ENCODE measurements at places on chromosomes 11 and 22.

GRCh38 chr11:100806296-100806695 is 119.2 kb downstream of the ARHGAP42 start:
- H3K27me3 ChIP-seq = no peaks in the 10 kb centered on the region
- H3K4me3 ChIP-seq = no peak overlapping the region
- DNase-seq = no peak
- no peaks in the 10 kb centered on the region for H3K36me3 ChIP-seq
- H3K27ac ChIP-seq = no peak overlapping the region
- peaks cover 23% of the 10 kb centered on the region for H3K4me1 ChIP-seq

DNA sequence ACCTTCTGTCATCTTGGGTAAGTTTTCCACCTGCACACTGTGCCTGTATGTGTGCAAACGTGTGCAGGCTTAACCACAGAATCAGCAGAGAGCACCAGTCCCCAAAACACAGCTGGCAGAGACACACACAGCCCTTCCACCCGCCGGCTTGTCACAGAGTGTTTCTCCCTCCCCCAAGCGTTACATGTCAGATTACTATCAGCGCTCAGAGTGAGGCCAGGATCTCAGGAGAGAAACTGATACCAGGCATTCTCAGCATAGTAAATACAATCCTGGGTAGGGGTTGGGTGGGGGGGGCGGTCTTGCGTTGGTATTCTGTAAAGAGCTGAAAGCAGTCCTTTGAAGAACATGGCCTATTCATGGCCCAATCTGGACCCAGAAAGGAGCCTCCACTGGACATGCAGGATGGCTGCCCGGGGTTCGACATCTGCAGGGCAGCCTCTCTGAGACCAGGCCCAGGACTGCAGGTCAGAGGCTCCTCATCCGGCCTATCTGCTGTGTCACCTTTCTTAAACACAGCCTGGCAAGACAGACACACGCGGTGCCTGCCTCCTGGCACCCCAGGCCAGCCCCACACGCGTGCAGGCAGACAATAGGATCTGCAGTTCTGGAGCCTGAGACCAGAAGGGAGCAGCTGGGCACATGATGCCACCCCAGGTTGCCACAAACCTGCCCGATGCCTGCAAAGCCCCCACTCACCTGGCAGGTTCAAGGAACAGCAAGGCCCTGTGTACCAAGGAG is 1.7 kb downstream of the OSBPL5 start:
- H3K36me3 ChIP-seq = no peaks in the 10 kb centered on the region
- H3K27ac ChIP-seq = no peak overlapping the region
- H3K4me1 ChIP-seq = peaks cover 17% of the 10 kb centered on the region
- DNase-seq = no peak
- no peaks in the 10 kb centered on the region for H3K27me3 ChIP-seq

- peak overlapping the region; percentile 99 for H3K4me3 ChIP-seq
- no peaks in the 10 kb centered on the region for H3K27me3 ChIP-seq
- no peak for DNase-seq
- peak overlapping the region; percentile 95 for H3K27ac ChIP-seq
- peaks cover 13% of the 10 kb centered on the region for H3K4me1 ChIP-seq
Measured at GRCh38 chr22:19120829-19121630, 1.2 kb downstream of the DGCR2 start.

- peaks cover 5% of the 10 kb centered on the region for H3K4me1 ChIP-seq
- H3K4me3 ChIP-seq = no peak overlapping the region
- peaks cover 50% of the 10 kb centered on the region for H3K36me3 ChIP-seq
- H3K27ac ChIP-seq = no peak overlapping the region
- no peaks in the 10 kb centered on the region for H3K27me3 ChIP-seq
Measured at GRCh38 chr22:20127869-20128618, 3.6 kb upstream of the ZDHHC8 start.

GRCh38 chr11:6298605-6299004 is 21.7 kb downstream of the CAVIN3 start:
- DNase-seq = no peak
- H3K27ac ChIP-seq = no peak overlapping the region
- no peaks in the 10 kb centered on the region for H3K27me3 ChIP-seq
- H3K4me1 ChIP-seq = no peaks in the 10 kb centered on the region
- no peak overlapping the region for H3K4me3 ChIP-seq

DNA sequence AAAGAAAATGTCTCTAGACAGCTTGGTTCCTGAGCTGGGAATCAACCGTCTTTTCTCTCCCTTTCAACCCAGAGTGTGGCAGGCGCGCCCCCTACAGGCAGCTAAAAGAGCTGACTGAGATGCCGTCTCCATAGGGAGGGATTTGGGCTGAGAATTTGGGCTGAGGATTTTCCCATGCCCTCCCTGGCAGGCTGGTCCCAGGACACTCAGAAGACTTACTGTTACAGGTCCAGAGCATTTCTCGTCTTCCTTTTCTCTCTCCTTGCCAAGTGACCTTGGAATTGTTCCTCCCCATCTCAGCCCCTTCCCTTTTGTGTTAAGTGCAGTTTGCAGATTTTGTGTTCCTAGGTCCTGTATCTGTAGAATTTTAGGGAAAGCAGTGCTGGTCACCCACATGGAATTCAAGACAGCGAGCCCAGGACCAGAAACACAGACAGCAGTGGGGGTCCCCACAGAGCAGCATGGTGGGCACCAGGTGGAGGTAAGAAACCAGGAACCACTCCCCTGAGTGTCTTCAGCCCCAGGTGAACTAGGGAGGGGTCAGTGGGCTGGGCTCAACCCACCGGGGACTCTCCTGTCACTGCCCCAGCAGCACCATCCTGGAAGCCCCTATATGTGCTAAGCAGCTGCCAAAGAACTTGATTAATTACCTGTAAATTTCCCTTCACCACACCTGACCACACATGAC is 9.9 kb upstream of the IGLL5 start:
- no peaks in the 10 kb centered on the region for H3K4me1 ChIP-seq
- peak; percentile 76 for DNase-seq
- H3K27me3 ChIP-seq = peaks cover 5% of the 10 kb centered on the region
- no peak overlapping the region for H3K27ac ChIP-seq
- H3K4me3 ChIP-seq = no peak overlapping the region

DNA sequence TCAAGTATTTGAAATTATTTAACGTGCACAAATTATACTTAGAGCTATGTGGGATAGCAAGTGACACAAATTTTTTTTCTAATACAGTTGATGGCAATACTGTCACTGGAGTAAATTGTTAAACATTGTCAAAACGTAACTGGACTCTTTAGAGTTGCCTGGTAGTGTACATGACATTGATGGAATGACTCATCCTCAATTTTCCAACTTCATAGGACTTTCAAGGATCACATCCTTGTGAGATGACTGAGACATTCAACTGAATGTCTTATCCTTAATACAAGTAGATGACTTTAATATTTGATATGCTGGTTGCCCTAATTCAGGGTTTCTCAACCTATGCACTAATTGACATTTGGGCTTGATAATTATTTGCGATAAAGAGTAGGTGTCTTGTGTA is 310.0 kb downstream of the SWAP70 start:
- H3K27ac ChIP-seq = no peak overlapping the region
- H3K4me1 ChIP-seq = peaks cover 12% of the 10 kb centered on the region
- H3K4me3 ChIP-seq = no peak overlapping the region
- no peak for DNase-seq

- peaks cover 12% of the 10 kb centered on the region for H3K36me3 ChIP-seq
- H3K27ac ChIP-seq = no peak overlapping the region
- H3K27me3 ChIP-seq = no peaks in the 10 kb centered on the region
- no peak for DNase-seq
- H3K4me3 ChIP-seq = no peak overlapping the region
- peaks cover 3% of the 10 kb centered on the region for H3K4me1 ChIP-seq
Measured at GRCh38 chr22:45769569-45770210, 98.1 kb downstream of the ATXN10 start.

GRCh38 chr11:120343429-120343828 is 7.2 kb downstream of the ARHGEF12 start:
- no peak overlapping the region for H3K27ac ChIP-seq
- peaks cover 63% of the 10 kb centered on the region for H3K4me1 ChIP-seq
- peak; percentile 35 for DNase-seq
- no peaks in the 10 kb centered on the region for H3K27me3 ChIP-seq

DNA sequence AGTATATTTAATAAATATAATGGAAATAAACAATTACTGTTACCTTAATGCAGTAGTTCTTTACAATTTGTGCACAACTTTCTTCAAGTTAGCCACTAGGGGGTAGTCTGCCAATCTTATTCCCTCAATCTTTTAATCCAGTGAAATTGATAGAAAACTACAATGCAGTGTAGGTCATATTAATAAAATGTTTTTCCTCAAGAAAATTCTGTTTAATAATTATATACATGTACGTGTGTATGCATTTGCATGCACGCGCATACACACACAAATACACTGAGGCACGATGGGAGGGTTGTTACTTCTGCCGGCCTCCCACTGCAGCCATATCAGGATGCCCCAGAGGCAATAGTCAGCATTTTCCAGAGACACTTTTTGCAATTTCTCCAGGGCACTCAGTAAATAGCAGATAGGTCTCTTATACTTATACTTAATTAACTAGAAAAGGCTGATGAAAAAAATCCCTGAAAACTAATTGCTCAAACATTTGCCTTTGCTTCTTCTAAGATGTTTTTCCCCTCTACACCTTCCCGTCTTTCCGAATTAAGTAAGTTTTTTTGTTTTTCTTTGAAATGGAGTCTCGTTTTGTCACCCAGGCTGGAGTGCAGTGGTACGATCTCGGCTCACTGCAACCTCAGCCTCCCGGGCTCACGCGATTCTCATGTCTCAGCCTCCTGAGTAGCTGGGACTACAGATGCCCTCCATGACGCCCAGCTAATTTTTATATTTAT is 3.1 kb downstream of the GAB2 start:
- peaks cover 32% of the 10 kb centered on the region for H3K4me1 ChIP-seq
- no peak overlapping the region for H3K4me3 ChIP-seq
- peak; percentile 54 for DNase-seq
- H3K27me3 ChIP-seq = no peaks in the 10 kb centered on the region
- no peaks in the 10 kb centered on the region for H3K36me3 ChIP-seq
- H3K27ac ChIP-seq = peak overlapping the region; percentile 43

DNA sequence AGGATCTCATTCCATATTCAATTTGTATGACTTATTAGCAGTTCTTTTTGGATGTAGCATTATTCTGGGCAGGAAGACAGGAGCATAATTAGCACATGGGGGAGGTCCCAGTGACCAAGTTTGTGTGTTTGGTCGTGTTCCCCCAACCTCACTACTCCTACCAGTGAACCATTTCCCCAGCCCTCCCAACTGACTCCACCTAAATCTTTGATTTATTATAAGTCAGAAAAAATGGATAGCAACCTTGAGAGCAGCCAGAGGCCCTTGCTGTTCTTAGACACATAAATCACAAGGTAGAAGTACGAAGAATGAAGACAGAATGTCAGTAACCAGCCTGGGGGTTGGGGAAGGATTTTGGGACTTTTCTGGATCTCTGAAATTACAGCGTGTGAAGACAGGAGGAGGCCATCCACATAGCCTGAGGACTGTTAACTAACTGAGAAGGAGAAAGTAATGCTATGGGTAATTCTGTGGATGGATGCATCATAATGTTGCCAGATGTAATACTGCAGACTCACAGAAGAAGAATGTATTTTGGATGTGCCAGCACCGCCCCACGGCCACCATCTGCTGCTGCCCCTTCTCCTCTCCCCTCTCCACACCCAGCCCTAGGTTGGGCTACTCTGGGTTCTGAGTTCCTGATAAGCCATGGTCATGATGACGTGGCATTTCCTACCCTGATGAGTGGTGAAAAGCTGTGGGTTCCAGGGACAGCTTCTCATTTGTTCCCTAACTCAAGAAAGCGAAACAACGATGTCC is 124.3 kb upstream of the TTC12 start:
- no peak for DNase-seq
- H3K36me3 ChIP-seq = no peaks in the 10 kb centered on the region
- no peak overlapping the region for H3K4me3 ChIP-seq
- no peaks in the 10 kb centered on the region for H3K27me3 ChIP-seq

DNA sequence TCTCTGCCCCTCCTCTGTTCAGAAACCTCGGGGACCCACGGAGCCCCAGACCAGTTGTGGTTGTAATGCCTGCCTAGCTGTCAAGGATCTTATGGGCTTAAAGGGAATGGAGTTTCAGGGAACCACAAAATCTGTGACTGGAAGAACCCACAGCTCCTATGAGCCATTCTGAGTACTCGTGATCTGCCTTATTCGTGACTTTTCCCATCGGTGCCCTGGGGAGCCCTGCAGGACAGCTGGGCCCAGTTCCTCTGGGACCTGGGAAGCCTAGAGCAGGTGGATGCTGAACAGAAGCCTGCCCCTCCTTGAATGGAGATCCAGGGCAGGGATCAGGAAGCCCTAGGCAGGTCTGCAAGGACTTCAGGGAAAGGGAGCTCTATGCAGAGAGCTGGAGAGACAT is 42.1 kb upstream of the TTC12 start:
- no peaks in the 10 kb centered on the region for H3K4me1 ChIP-seq
- H3K27me3 ChIP-seq = no peaks in the 10 kb centered on the region
- DNase-seq = no peak
- H3K27ac ChIP-seq = no peak overlapping the region

DNA sequence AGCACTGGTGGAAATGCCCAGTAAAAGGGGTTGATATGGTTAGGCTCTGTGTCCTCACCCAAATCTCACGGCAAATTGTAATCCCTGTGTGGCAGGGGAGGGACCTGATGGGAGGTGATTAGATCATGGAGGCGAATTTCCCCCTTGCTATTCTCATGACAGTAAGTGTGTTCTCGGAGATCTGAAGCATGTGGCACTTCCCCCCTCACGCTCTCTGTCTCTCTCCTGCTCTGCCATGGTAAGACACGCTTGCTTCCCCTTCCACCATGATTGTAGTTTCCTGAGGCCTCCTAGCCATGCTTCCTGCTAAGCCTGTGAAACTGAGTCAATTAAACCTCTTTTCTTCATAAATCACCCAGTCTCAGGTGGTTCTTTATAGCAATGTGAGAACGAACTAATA is 37.4 kb downstream of the PACSIN2 start:
- H3K27me3 ChIP-seq = no peaks in the 10 kb centered on the region
- H3K27ac ChIP-seq = no peak overlapping the region
- H3K4me3 ChIP-seq = no peak overlapping the region

DNA sequence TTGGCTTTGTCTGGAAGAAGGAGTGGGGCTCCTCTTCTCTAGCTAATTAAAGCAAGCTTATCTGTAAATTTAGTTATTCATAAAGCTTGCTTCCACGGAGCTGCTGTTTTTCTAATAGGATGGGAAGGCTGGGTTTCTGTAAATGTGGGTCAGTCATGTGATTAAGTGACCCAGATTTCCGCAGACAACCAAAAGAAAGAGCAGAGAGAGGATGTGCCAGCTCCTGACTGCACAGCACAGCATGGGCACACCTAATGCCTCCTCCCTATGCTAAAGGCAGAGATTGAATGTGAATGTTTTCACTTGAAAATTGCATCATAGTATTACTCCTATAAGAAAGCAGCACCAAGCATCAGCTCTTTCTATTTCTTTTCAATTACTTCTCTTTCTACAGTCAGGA is 160.2 kb downstream of the FAT3 start:
- no peak overlapping the region for H3K4me3 ChIP-seq
- peak; percentile 26 for DNase-seq
- H3K27me3 ChIP-seq = no peaks in the 10 kb centered on the region
- H3K27ac ChIP-seq = no peak overlapping the region
- H3K4me1 ChIP-seq = peaks cover 21% of the 10 kb centered on the region

GRCh38 chr11:91220476-91221202 is 997.8 kb upstream of the CHORDC1 start:
- no peak overlapping the region for H3K27ac ChIP-seq
- DNase-seq = no peak
- no peaks in the 10 kb centered on the region for H3K36me3 ChIP-seq
- H3K4me3 ChIP-seq = no peak overlapping the region
- no peaks in the 10 kb centered on the region for H3K27me3 ChIP-seq

GRCh38 chr22:22449819-22450218 is 58.7 kb downstream of the ZNF280B start:
- H3K27ac ChIP-seq = no peak overlapping the region
- H3K36me3 ChIP-seq = no peaks in the 10 kb centered on the region
- H3K4me3 ChIP-seq = no peak overlapping the region
